ENCODE measurements at places on chromosomes 6 and 20. TPM values are rescaled to one million over a fixed set of nuclear protein-coding genes. Genes with fewer than 3 reads are reported as not detected.
A peak's percentile ranks its signal among the peaks of the same experiment; 100 is the strongest.

DNA sequence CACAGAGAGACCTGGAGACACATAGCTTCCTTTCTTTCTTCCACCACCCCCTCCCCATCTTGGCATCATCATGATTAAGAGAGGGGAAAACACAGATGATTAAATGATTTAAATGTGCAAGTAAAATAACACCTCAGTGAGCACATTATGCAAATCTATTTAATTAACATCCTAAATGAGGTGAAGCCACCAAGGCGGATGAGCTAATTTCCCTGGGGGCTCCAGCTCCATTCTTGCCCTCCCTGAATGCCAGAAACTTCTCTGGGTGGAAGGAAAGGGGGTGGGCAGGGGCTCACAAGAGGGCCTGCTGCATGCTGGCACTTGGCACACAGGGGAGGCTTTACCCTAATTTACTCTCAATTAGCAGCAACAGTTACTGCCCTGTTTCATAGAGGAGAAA, 32.5 kb upstream of the TGM2 start:
- DNase-seq = no peak
- no peaks in the 10 kb centered on the region for H3K36me3 ChIP-seq
- H3K27me3 ChIP-seq = no peaks in the 10 kb centered on the region

Gene TRIM15
- 47.3 TPM for total RNA-seq

DNA sequence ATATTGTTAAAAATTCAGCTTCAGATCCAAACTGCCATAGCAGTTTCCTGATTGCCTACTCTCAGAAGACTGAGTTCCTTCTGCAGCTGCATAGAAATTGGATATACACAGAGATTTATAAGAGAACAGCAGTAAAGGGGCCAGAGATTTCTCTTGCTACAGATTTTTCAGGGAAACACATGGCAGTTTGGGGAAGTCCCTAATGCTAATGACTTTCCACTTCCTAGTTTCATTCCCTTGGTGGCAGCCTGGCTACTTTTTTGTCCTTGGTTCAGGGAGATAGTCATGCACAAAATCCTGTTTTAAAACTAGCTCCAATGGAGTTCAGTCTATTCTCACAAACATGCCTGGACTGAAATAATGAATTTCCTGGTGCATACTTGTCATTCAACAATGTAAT, 125.3 kb upstream of the PLCB4 start:
- no peaks in the 10 kb centered on the region for H3K4me1 ChIP-seq
- H3K27me3 ChIP-seq = no peaks in the 10 kb centered on the region
- no peak overlapping the region for H3K4me3 ChIP-seq
- no peaks in the 10 kb centered on the region for H3K36me3 ChIP-seq
- H3K27ac ChIP-seq = no peak overlapping the region
- DNase-seq = no peak

Gene CRNKL1
- 21.4 TPM for total RNA-seq

DNA sequence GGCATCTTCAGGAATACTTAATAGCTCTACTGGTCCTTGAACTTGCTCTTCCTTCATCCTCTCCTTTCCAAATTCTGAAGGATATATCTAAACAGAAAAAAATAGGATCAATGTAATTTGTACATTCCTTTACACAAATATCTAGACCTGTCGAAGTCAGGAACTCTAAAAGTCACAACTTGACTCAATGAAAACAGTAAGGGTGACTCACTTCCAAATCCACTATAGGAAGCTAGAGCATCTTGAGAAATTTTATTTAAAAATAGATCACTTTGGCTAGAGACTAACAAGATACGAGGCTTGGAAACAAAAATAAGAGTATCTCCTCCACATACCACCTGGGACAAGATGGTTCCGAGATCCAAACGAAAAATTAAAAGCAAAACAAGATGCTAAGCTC, 12.2 kb downstream of the ESF1 start:
- DNase-seq = no peak
- H3K27ac ChIP-seq = no peak overlapping the region
- H3K4me3 ChIP-seq = no peak overlapping the region
- no peaks in the 10 kb centered on the region for H3K27me3 ChIP-seq
- no peaks in the 10 kb centered on the region for H3K36me3 ChIP-seq
- no peaks in the 10 kb centered on the region for H3K4me1 ChIP-seq

Gene KIFC1
- total RNA-seq = 15.8 TPM

DNA sequence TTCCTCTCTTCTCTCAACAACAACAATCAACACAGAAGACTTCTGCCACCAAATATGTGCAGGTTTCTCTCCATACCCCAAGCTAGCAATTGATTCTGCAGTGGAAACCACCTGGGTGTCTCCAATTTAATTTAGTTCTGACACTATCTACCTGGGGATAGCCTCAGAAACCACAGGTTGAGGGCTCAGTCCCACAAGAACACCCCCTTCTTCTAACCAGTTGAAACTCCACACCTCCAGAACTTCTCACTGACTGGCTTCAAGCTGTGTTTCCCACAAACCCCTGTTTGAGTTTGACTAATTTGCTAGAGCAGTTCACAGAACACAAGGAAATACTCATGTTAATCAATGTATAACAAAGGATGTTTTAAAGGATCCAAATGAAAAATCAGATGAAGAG, 52.5 kb upstream of the SPTLC3 start:
- H3K4me3 ChIP-seq = no peak overlapping the region
- H3K27ac ChIP-seq = no peak overlapping the region
- H3K4me1 ChIP-seq = no peaks in the 10 kb centered on the region
- DNase-seq = no peak
- no peaks in the 10 kb centered on the region for H3K36me3 ChIP-seq
- H3K27me3 ChIP-seq = no peaks in the 10 kb centered on the region

DNA sequence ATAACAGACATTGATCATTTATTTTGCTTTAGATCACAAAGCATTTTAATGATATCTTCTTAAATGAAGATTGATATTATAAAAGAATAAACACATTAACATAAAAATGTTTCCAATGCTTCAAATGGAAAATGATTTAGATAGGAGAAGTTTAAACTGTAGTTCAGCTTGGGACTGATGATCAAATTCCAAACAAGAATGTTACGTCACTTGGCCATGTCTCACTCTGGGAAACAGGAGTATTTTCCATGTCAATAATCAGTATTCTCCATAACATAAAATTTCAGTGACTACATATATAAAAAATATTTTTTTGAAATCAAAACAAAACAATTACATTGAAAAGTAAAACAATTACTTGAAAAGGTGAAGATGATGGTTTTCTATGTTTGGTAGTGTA, 52.9 kb upstream of the SIM1 start:
- no peak for DNase-seq
- no peak overlapping the region for H3K4me3 ChIP-seq
- no peaks in the 10 kb centered on the region for H3K36me3 ChIP-seq
- H3K27me3 ChIP-seq = no peaks in the 10 kb centered on the region
- H3K27ac ChIP-seq = no peak overlapping the region
- H3K4me1 ChIP-seq = no peaks in the 10 kb centered on the region

GRCh38 chr6:36848658-36849441, 9.6 kb upstream of the CPNE5 start:
- H3K36me3 ChIP-seq = no peaks in the 10 kb centered on the region
- no peaks in the 10 kb centered on the region for H3K27me3 ChIP-seq
- no peaks in the 10 kb centered on the region for H3K4me1 ChIP-seq
- peak; percentile 84 for DNase-seq

Gene POPDC3
- total RNA-seq = 0.24 TPM

DNA sequence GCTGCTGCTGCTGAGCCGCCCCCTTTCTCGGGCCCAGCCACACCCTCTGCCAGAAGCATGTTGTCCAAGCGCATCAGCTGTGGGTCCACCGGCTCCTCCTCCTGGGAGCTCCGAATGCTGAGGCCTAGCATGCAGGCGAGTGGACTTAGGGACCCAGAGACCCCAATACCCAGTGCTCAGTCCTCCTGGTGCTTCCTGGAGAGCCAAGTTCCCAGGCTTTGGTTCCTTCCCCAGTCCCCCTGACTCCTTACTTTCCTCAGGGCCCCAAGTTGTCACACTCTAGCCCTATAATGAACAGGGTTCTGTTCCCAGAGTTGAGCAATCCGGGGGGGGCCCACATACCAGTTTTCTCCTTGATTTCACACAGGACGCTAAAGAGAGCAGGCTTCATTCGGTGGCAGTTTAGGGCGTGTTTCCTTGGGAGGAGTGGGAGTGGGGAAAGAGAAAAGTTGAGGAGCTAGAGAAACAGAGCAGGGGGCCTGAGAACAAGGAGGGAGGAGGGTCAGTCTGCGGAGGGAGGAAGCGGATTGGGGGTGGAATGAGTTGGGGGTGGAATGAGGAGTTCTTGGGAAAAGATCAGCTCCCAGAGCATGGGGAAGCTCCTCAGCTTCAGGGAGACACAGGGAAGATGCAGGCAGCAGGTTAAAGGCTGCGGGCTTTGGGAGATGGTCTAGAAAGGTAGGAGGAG, 1.5 kb downstream of the PBX2 start:
- peak overlapping the region; percentile 87 for H3K27ac ChIP-seq
- no peak for DNase-seq
- H3K27me3 ChIP-seq = no peaks in the 10 kb centered on the region

Gene EPB41L2
- total RNA-seq = 106 TPM

Gene RNF39
- total RNA-seq = 1.6 TPM

Gene GRM4
- total RNA-seq = not detected

Gene FAM209B
- not detected for total RNA-seq

GRCh38 chr6:135323202-135323668, 142.1 kb downstream of the MYB start:
- no peak for DNase-seq
- no peaks in the 10 kb centered on the region for H3K27me3 ChIP-seq
- no peaks in the 10 kb centered on the region for H3K4me1 ChIP-seq
- H3K36me3 ChIP-seq = no peaks in the 10 kb centered on the region
- no peak overlapping the region for H3K27ac ChIP-seq

Gene STX7
- 52.8 TPM for total RNA-seq

DNA sequence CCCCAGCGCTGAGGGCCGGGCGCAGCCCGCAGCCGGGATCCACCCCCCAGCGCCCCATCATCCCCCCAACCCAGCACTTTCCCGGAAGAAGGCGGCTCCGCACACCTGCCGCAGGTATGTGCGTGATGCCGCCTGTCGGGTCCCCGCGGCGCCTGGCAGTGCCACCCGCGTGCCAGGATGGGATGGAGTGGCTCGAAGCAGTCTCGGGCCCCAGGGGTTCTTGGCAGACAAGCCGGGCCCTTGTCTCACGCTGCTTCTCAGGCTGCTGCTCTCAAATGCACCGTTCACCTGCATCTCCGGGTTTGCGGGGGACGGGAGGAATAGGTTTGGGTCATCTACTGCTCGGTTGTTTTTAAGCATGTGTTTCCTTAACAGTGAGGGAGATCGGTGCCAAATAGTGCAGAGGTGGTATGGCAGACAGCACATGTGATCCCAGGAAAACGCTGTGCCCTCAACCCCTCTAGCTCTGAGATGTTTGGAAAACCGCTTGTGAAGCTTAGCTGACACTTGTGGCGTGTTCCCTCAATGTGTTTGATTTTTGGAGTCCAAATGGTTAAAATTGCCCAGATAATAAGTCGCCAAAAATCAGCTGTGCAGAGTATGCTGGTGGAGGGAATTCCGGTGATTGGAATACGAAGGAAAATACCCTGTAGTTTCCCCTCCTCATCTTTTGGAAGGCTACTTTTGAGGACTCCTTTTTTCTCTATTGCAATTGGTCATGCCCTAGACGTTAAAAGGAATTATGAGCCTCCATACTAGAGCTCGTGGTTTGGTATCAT, 926 bp downstream of the MYLIP start:
- peak overlapping the region; percentile 91 for H3K4me3 ChIP-seq
- peak overlapping the region; percentile 92 for H3K27ac ChIP-seq
- no peaks in the 10 kb centered on the region for H3K27me3 ChIP-seq
- DNase-seq = peak; percentile 54

DNA sequence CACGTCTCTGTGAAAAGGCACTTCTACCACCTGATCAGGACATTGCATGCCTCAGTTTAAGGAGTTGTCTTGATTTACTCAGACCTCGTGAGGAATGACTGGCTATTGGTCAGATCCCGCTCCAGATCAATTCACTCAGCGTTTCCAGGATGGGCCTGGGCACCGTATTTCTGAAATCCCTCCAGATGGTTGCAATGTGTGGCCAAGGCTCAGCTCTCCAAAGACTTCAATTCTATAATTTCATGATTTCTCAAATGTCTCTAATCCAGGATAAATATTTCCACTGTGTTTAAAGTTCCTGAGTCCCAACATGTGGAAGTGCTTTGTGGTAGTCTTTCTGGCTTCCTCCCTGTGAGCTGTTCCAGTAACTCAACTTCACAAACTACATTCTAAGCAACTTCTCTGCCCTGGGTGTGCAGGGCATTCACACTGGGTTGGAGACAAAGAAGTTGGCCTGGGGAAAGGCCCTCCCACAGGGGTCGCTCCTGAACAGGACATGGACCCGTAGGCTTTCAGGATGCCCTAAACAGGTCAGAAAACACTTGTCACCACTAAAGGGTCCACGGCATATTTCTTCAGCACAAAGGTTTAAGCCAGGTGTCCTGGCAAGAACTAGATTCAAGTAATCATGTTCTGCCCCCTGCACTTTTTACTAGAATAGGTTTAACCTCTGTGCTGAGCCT, 212.1 kb downstream of the WDR27 start:
- H3K4me1 ChIP-seq = no peaks in the 10 kb centered on the region
- no peaks in the 10 kb centered on the region for H3K27me3 ChIP-seq
- H3K4me3 ChIP-seq = no peak overlapping the region
- H3K36me3 ChIP-seq = no peaks in the 10 kb centered on the region
- no peak overlapping the region for H3K27ac ChIP-seq

GRCh38 chr6:164322533-164322932, 908.0 kb downstream of the QKI start:
- no peak overlapping the region for H3K4me3 ChIP-seq
- no peak overlapping the region for H3K27ac ChIP-seq
- no peaks in the 10 kb centered on the region for H3K4me1 ChIP-seq
- H3K27me3 ChIP-seq = no peaks in the 10 kb centered on the region
- DNase-seq = no peak

DNA sequence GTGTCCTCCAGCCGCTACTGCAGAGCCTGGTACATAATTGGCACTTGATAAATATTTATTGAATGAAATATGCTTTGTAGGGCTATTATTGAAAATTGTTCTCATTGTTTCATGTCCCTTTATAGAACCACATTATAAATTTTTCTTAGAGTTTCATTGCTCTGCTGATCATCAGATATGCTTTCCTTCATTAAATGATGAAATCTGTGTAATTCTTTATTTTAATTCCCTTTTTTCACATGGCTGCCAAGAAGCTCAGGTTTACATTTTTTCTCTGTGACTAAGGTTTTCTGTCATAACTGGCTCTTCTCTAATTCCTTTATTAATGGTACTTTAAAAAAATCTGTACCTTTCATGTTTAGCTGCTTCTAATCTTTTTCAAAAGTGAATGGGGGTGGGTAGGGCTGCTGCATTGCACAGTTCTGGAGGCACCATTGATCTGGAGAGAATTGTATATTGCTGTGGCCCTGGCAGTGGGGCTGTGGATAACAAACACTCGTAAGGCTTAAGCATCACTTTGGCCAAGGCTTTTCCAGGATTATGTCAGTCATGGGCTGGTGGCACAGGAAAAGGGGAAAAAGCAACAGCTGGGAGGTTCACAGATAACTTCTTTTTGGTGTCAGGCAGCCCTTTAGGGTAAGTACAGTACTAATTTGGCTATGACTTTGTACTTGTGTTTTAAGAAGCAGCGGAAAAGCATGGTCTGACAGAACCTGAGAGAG, 43.8 kb downstream of the ARFGEF2 start:
- no peak for DNase-seq
- H3K27ac ChIP-seq = no peak overlapping the region
- H3K4me3 ChIP-seq = no peak overlapping the region
- no peaks in the 10 kb centered on the region for H3K27me3 ChIP-seq
- H3K36me3 ChIP-seq = peaks cover 20% of the 10 kb centered on the region

Gene THEMIS
- total RNA-seq = 0.96 TPM
